Right ventricle myocardium superior (tissue), 1 donor: ENCODE measurements at places on chromosomes 1 and 21. TPM values are rescaled to one million over a fixed set of nuclear protein-coding genes. Genes with fewer than 3 reads are reported as not detected.

GRCh38 chr1:25644962-25645361, 28.4 kb downstream of the MAN1C1 start:
- DNase-seq: no peak

- no peak for DNase-seq
Measured at GRCh38 chr1:182054698-182055326, 6.7 kb downstream of the ZNF648 start.

Gene HCRTR1
- 0.46 TPM for total RNA-seq

- DNase-seq: no peak
Measured at GRCh38 chr1:115090540-115090939, 1.2 kb upstream of the TSPAN2 start.

- DNase-seq: no peak
Measured at GRCh38 chr1:193241132-193241827, 54.9 kb upstream of the B3GALT2 start.

DNA sequence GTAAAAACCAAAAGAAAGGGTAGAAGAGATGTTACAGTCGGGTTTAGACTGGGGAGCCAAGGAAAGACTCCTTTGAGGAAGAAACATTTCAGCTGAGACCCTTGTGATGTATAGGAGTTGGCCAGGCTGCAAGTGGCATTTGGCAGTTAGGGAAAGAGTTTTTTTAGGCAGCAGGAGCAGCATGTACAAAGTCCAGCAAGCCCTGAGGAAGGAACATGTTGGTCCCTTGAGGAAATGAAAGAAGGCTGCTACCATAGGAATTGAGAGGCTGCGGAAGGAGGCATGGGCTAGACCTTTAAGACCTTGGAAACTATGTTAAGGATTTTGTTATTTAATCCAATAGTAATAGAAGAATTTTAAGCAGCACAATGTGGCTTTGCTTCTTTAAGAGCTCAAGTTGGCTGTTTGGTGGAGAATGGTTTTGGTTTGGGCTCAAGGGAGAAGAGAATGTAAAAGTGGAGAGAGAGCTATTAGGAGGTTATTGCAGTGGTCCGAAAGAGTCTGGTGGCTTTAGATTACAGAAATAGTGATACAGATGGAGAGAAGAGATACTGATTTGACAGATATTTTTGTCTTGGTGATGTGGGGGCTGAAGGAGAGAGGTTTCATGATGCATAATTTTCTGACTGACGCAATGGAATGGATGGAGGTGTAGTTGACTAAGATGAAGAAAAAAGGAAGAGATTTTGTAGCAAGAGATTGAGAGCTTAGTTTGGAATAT, 26.6 kb downstream of the SMAP2 start:
- no peak for DNase-seq

Gene ATP6V1G3
- total RNA-seq: not detected

DNA sequence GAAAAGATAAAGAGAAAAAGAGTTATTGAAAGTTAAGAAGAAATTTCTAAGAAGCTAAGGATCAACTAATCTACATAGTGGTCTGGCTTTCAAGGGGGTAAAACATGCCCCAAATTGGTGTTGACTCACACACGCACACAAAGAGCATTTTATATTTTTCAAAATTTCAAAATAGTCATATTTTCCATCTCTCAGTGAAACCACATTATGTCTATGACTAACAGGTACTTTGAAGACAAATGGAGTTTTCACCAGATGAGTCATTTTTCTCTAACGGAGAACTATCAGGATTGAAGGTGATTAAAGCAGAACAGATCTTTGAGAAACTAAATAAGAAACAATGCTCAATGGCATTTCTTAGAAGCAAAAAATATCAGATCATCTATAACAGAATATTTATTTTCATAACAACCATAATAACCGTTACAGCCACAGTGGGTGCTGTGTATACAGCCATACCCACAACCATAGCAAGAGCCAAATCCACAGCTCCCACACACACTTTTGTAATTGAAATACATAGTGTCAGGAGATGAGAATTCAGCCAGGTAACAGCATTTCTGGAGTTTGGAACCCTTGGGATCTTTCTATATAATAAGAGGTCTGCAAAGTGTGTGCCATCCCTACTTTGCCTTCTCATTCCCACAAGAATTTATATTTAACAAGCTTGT, at the start of gene KRTAP21-3:
KRTAP21-3 (minus strand) TSS at position 539 of the 671 bp plus-strand sequence; CDS start at position 521, 18 bp downstream.
- no peak for DNase-seq
